ENCODE measurements at places on chromosomes 7 and 10.

- no peak for DNase-seq
These were observed 1.4 kb downstream of the C10orf71 start for GRCh38 chr10:49300140-49300974.

DNA sequence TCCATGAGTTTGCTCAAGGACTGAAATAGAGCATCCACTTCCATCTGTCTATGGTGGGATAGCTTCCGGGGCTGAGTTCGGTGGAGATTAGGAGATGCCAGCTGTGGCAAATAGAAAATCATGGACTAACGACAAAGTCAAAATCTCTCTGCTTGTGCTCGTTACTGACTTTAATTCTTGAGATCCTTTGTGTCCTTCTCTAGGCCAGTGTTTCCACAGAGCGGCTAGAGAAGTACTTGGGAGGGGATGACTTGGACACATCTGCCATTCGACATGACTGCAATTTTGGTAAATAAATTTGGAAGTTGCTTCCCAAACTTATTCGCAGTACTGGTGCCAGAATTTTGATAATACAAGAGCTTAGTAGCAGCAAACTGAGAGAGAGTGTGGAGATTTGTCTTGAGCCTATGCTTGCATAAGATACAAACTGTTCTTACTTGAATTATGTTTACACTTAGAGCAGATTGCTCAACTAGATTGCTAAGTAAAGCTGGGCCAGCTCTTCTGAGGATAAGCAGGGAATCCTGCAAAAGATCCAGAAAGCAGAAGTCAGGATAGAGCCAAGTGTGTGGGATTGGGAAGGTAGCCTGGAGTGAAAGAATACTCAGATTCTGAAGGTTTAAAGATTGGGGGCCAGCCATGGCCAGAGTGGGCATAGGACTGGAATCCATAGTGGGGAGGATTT is 27.6 kb downstream of the ABCC2 start:
- no peak for DNase-seq

DNA sequence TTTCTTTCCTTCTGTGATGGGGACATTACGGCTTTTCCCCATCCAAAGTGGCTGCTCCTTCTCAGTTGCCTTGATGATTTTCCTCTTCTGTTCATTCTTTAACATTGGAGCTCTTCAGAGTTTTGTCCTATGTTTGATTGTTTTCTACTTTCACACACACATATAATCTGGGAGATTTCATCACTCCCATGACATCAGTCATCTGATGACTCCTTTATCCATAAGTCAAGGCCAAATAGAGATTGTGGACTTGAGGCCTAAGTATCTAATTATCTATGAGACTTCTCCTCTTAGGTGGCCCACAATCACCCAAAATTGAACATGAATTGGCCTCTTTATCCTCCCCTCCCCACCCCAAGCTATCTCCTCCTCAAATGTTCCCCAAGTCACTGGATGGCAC is 5.3 kb upstream of the COL1A2 start:
- DNase-seq, result no peak

GRCh38 chr7:68272507-68272906 is 1275.9 kb downstream of the TYW1 start:
- DNase-seq, result no peak

- no peak for DNase-seq
These were observed 57.9 kb upstream of the FAM133B start for GRCh38 chr7:92648067-92648466.

DNA sequence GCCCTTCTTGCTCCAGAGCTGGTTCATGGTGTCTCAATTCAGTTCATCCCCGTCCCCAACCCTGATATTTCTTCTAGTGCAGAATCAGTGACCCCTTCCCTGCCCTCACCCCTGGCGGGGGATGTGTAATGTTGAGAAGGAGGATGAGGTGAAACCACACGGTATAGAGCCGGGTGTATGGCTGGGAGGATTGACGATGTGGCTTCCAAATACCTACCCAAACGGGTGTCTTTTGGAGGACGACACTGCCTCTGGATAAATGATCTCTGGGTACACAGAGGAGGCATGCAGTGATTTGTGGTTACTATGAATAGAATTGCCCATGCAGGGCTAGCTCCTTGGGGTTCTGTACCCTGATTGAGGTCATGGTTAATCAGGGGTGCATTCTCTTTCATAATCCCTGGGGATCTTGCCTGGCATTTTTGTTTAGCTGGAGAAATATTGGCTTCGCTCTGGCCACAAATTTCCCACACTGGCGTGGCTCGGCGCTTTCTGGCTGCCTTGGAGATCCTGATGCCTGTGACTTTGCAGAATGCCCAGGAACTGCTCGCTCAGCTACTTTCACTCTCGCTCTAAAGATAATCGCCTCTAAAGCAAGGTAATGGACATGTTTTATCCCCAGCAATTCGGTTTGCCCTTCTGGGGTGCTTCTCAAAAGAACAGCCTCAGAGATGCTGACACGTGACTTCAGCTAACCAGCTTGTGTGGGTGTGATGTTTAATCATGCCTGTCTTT is 89.2 kb downstream of the RBM20 start:
- DNase-seq, result no peak

- no peak for DNase-seq
These were observed 15.8 kb upstream of the KMT2E start for GRCh38 chr7:104998040-104998752.

GRCh38 chr7:91898240-91898992 is 17.9 kb upstream of the MTERF1 start:
- no peak for DNase-seq
